ENCODE measurements at places on chromosomes 4 and X.

GRCh38 chr4:4945021-4945420, 74.2 kb downstream of the CYTL1 start:
- DNase-seq: no peak

GRCh38 chr4:3066836-3067400, 7.4 kb downstream of the HTT-AS start:
- no peak for DNase-seq

GRCh38 chrX:133645977-133646718, 230.9 kb upstream of the GPC4 start:
- DNase-seq: no peak

- no peak for DNase-seq
Measured at GRCh38 chrX:45007598-45007997, 134.6 kb downstream of the KDM6A start.
